Left hindlimb (tissue), 1 donor: ENCODE measurements at places on chromosomes 5 and 9.

DNA sequence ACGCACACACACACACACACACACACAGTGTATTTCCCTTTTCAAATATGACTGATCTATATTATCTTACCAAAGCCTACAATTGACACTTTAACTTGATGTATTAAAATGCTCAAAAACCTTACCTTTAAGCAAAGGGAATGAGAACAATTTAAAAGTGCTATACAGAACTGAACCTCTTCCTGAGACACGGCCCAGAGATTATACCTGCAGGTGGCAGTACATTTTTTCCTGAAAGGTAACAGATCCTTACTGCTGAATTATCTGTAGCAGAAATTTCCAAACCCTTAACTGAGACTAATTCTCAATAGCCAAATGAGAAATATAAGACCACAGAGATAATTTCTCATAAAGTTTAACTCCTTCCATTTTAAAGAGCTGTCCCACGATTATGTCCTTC, 91.1 kb downstream of the MYO10 start:
- DNase-seq: no peak

DNA sequence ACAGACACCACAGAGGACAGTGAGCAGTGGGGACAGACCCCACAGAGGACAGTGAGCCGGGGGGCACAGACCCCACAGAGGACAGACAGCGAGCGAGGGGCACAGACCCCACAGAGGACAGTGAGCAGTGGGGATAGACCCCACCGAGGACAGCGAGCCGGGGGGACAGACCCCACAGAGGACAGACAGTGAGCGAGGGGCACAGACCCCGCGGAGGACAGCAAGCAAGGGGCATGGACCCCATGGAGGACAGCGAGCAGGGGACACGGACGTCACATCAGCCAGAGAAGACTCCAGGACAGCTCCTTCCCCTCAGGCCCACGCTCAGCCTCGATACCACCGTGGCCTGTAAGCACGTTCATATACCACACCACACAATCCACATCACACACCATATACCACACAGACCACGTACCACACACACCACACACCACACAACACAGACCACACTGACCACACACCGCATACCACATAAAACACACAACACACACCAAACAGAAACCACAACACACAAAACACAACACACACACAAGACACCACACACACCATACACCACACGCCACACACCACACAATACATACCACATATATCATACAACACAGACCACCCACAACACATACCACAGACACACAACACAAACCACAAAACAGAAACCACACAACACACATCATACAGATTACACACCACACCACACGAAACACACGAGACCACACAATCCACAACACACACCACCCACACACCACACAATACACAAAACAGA, 5.2 kb upstream of the ZDHHC11 start:
- no peak for DNase-seq

DNA sequence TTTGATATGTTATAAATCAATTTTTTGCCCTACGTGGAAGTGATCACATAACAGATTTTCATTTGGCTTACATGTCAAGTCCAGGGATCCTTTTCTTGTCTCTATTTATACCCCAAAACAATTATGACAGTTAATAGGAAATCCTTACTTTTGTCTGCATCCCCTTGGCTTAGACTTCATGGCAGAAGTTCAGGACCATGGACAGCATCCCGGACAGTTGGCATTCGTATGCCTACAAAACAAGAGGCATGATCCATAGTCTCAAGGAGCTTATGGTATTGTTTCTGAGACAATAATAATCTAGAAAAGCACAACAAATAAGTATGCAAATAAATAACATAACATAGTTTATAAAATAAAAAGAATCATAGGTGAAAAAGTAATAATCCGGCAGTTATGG, 214.3 kb upstream of the GRIA1 start:
- DNase-seq: no peak

DNA sequence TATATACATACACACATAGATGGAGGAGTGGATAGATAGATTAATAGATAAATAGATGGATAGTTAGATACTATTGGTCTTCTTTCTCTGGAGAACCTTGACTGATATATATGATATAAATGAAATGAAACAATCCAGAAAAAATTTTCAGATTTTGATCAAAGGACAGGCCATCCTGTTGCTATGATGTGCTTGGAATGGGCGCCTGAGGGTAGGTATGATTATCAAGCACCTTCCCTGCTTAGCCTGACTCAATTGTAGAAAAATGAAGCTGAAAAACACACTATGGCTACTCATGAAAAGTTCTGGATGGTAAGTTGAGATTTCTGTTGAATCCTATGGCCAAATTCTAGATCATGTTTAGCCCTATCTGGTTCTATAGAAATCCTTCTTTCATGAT, 266.5 kb upstream of the KLF4 start:
- DNase-seq: no peak

GRCh38 chr5:149799119-149799623, 69.1 kb downstream of the PPARGC1B start:
- DNase-seq: no peak

DNA sequence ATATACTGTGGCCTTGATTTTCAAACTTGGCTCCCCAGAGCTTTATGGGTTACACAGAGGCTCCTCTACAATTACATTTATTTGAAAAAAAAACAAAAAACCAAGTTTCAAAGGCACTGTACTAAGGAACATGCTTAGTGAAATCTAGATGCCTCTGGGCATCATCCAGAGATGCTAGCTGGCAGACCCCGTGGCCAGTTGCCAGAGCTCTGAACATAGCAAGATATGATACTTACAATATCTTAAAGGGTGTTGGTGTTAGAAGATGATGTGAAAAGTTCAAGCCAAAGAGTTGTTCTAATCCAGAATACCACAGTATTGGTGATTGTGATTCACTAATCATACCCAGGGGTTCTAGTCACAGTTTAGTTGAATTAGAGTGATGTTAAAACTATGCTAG, 87.8 kb downstream of the JAK2 start:
- no peak for DNase-seq

DNA sequence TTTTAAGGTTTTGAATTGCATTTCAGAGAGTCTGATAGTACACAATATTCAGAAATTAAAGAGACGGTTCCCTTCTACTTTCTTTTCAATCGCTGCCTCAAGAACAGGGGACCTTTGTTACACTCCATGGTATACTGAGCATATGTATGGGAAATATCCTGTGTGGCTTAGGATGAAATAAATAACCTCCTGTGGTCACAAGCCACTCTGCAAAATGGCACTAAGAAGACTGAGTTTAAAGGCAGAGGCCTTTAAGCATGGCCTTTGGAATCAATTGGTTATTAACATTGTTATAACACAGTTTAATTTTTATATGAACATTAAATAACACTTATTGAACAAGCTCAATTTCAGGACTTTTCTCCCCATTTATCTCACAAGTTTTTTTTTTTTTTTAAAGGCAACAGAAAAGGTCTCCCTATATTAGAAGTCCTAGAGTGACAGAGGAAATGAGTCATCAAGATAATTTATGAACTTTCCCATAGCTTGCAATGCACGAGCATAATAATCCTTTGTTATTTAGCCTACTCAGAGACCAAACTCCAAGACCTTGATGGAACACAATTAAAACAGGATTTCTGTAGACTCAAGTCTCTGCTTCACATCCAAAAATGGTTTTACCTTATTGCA, 341.9 kb downstream of the TMEM167A start:
- no peak for DNase-seq

GRCh38 chr5:67249590-67249895, 52.9 kb upstream of the CD180 start:
- DNase-seq: no peak

DNA sequence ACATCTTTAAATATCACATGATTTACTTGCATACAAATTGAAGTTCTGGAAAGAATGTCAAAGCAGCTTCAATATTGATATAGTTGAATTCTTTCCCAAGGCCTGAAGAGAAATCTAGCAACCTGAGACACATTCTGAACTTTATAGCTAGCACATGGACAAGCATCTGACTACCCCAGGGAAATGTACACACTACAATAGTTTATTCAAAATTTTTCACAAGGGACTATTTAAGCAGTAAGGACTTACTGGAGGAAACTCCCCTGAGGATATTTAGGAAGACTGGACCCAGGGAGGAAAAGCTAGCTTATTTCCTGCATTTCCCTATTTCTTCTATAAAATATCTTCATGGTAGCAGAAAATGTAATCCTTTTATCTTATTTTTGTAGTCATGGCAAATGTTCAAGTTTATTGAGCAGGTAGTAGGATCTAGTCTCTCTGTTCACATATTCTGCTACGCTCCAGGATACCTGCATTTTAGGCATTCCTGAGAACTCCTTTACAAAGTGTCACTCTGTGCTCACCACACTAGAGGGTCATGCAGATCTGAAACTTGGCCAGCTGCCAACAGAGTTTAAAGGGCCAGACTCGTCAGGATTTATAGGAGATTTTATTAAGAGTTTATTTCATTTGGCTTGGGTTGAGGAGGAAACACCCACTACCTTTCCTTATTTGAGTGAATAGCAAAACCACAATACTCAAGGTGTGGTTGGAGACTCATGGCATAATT, 348.4 kb upstream of the FTMT start:
- peak; percentile 33 for DNase-seq

- no peak for DNase-seq
Observed at GRCh38 chr5:38273626-38274025, 15.3 kb downstream of the EGFLAM start.

DNA sequence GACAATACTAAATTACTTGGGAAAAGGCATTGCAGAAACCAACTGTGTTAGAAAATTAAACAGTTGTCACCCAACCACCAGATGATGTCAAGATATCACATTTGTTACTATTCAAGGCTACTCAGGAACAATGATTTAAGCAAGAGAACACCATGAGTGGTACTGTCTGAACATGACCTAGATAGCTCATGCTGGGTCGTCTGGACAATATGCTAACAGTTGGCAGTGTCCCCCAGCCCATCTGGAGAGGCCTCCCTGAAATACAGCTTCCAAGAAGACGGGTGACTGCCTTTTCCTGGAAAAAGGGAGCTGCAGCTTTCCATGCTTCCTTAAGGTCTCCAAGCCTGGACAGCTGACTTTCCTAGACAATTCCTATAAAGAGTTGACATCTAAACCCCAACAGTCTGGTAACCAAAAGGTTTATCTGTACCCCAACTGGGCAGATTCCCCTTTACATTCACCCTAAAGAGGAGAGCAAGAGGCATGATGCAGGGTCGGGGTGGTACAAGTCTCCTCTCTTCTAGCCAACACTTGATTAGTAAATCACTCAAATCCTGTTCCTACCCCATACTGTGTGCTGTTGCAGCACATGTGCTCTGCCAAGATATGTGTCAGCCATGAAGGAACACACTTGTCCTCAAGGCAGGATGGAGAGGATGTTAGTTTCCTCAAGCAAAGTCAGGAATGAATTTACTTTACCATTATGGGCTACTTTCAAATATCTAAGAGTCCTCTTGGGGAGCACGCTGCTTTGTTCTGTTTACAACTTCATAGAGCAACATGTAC, 433.0 kb downstream of the PDE4D start:
- no peak for DNase-seq

DNA sequence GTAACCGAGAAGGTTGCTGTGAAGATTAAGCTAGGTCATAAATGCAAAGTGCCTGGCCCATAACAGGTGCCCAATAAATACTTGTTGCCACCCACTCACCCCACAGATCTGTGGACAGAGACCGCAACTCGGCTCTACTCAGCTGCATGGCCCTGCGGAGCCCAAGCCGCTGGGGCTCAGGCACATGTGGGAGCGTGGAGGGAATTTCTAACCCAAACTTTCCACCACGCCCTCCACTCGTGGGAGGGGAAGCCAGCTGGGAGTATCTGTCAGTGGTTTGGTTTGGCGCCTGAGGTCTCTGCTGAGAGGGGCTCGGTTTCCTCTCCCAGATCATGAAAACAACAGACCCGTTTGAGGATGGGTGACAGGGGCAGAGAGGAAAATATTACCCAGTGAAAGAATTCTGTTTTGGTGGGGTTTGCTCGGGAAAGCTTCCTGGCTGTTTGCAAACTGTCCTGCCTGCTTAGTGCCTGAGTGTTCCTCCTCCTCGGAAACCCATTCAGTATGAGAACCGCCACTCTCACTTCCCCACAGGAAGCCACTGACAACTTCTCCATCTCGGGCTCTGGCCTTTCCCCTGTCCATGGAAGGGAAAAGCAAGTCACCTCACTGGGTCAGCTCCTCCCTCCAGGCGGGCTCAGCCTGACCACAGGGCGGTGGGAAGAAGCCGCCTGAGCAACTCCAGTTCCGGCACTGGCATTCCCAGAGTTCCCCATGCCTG, 60.1 kb downstream of the RGS3 start:
- peak; percentile 71 for DNase-seq

DNA sequence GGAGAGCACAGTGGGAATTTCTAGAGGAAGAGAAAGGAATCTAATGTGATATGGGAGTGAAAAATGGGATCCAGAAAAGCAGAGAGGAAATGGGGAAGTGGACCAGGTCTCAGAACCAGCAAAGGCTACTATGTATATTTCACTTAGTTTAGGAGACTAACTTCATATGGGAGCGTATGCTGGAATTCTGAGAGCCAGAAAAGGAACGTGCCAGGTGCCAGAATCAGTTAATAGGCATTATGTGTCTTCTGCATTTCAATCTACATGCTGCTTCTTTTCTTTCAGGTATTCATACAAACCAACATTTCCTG, 28.5 kb upstream of the IFNA14 start:
- DNase-seq: no peak

DNA sequence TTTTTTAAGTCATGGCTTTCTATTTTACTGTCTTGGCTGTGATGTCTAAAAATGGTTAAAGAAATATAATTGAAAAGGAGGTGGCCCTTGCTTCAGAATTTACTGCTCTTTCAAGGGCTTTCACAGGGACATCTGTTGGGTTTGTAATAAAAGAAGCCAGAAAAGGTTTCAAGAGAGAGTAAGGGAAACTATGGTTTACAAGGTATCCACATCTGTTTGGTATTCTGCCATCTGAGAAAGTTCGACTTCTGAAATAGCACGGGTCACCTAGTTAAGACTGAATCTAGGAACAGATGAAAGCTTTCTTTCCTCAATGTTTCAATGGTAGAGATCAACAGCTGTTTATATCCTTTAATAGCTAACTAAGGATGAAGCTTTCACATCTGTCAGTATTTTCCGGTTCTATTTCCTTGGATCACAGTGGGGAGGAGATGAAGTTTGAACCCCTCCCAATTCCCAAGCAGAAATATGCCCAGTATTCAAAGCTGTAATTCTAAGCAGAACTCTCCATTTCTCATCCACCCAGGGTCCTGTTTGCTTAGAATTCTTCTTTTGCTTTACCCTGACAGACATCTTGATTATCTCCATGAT, 72.8 kb upstream of the IFNK start:
- DNase-seq: no peak

DNA sequence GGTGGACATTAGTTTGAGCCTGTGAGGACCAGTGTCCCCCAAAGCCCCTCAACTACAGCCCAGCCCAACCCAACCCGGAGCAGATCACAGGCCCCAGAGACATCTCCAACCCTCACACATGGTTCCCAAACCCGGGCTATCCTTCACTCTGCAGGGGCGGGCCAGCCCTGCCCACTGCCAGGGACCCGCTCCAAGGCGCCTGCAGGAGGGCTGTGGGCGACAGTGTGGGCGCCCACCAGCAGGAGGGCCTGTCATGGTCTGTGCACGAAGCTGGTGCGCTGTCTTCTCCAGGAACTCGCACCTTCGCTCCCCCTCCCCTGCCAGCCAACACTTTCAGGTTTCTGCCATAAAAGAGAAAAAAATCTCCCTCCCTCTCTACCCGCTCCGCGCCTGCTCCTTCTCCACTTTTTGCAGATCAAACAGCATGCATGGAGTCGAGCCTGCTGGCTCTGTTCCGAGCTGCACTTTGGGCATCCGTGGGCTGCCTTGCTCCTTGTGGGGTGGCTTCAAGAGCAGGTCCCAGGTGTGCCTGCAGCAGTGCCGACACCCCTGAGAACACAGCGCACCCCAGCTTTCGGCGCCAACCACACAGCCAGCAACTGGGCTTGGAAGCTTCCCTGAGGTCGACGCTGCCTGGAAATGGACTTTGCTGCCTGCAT, 133.7 kb upstream of the PPP1R26 start:
- no peak for DNase-seq
